ENCODE measurements at places on chromosomes 3 and 15.

DNA sequence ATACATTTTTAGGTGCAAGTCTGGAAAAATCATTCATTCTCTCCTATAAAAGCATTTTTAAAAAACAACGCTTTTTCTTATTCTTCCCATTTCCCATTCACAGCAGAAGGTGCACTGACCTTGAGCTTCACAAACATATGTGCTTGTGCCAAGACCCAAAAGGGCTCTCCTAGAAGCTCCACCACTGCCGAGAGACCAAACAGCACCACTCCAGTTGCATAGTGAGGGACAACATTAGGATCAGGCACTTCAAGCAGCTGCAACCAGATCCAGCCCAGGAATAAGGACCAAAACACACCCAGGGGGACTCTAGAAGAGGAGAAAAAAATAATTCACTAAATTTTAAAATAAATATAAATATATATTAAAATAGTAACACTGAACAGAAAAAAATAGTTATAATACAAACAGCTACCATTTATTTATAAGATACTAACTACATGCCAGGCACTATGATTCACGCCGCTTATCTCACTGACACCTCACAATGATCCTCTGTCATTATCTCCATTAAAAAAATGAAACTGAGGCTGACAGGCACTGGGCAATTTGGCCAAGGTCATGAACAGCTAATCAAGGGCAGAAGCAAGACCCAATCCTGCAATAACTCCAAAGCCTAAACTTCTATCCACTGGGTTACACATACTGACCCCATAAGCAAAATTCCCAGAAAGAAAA is 7.8 kb downstream of the RFT1 start:
- no peak for DNase-seq

GRCh38 chr15:45705510-45706473 is 71.0 kb downstream of the SQOR start:
- peak; percentile 86 for DNase-seq

- DNase-seq, result no peak
These were observed 51.0 kb downstream of the DPPA2 start for GRCh38 chr3:109265295-109265694.

GRCh38 chr15:63791228-63791627 is 42.5 kb downstream of the HERC1 start:
- DNase-seq, result peak; percentile 46

GRCh38 chr3:156201411-156202405 is 81.3 kb downstream of the KCNAB1 start:
- DNase-seq, result peak; percentile 33

Data from epithelial cell of esophagus (primary cell).